ENCODE measurements at places on chromosomes 2 and 18.

DNA sequence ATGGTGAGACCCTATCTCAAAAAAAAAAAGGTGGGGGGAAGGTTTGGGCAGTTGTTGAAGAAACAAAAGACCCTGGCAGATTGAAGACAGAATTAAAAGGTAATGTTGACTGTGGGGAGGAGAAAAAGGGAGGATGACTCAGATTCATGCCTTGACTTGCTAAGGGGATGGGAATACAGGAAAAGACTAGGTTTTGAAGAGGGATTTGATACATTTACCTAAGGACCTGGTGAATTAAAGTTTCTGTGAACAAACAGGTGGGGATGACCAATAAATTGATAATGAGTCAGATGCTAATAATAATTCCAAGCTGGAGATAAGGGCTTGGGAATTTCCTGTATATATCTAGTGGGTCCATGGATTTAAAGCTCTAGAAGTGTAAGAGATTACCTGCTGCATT is 27.6 kb downstream of the TTR start:
- no peak for DNase-seq

DNA sequence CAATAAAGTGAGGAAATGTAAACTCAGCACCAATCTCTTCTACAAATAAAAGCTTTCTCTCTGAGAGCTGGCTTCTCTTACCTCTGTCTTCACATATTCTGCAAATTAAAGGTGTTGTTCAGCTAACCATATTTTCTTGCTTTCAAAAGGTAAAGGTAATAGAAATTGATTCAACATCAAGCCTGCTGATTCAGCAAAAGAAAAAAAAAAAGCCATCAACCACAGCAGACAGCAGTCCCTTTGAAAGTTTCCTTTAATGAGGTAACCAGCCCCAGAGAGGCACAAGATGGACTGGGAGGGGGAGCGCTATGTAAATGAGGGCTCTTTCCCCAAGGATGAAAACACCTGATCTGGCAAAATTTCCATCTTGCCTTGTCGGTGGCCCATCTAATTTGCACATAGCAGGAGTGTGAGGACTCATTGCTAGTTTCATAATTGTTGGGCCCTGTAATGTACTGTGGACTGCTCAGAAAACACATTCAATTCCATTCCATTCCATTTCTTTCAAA is 154.9 kb upstream of the SOX11 start:
- DNase-seq: no peak

- DNase-seq: no peak
Measured at GRCh38 chr2:159922563-159922962, 124.6 kb upstream of the CD302 start.

DNA sequence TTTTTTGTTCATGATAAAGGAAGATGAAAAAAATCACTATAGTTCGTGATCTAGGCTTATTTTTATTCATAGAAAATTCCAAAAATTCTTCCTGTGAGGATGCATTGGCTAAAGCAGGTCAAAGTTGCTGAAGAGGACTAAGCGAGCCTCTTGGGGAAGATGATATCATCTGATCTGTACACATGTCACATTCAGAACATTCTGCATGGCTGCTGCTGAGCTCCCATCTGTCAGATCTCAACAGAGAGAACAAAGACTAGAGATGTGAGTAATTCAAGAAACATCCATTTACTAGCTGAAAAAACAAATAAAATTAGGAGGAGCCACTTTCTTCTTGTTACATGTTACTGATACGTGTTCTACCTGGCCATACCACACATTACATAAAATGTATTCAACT is 518.6 kb upstream of the FSIP2 start:
- no peak for DNase-seq

DNA sequence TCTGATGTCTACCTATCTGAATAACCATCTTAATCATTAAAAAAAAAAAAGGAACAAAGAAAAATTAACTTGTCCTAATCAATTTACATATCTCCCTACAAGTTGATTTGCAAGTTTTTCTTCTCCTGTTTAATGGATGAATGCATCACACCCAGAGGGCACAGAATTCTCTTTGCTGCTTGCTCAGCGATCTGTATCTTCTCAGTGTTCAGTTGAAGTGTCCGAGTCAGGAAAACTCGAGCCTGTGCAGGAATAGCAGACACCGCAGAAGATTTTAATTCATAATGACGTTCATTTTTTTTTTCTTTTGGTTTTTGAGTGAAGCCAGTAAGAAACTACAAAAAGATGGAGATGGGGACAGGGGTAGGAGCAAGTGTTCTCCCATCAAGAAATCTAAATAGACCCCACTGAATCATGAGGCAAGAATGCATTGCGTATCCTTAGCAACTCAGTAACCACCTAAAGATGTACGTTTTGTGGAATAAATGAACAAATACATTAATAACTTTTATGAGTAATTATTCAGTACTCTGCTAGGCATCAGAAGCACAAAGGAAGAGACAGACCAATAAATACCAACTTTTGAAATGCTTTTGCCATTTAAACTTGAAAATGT is 675.5 kb downstream of the LRP1B start:
- DNase-seq: no peak
